Retina (tissue), 1 donor: ENCODE measurements at places on chromosomes 3 and 15.

DNA sequence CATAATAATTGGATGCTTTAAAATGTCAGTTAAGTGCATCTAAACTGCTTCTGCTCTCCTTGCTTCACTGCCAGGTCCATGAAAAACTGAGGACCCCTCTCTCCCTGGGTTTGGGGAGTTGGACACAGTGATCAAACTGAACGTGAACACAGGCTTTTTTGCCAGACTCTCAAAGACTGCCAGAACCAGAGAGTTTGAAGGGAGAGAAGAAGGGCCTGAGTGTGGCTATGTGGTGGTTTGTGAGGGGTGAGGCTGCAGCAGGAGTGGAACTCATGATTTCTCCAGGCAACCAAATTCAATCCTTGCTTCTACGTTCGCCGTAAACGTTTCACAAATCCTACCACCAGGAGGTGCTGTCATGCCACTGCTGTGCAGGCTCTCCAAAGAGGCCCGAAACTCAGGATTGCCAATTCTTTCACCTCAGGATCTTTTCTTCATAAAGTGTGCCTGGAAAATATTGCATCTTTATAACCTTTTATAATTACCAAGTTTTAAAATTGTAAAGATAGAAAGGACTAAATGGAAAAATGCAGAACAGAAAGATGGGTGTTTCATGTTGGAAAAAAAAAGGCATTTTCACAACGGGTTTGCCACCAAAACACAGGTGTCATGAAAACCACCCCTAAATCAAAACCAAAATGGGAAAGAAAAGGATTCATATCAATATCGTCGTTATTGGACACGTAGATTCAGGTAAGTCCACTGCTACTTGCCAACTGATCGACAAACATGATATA is 19.7 kb downstream of the TM4SF4 start:
- peak; percentile 50 for DNase-seq

- DNase-seq = no peak
These were observed 209.9 kb downstream of the OCA2 start for GRCh38 chr15:27889258-27889657.

DNA sequence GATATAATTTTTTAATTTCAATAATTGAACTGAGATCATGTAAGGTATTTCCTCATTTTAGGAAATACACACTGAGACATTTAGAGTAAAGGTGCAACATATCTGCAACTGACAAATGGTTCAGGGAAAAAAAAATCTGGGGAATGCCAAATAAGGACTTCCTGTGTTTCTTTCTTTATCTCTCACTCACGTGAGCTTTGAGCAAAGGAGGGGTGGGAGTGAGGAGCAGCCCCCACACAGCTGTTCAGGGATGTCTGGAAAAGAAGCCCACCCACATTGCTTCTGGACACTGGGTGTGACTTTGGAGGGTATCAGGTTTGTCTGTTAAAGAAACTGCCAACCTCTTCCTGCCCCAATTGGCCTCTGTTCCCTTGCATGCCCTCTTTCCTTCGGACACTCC is 5.6 kb upstream of the TP63 start:
- DNase-seq = no peak

DNA sequence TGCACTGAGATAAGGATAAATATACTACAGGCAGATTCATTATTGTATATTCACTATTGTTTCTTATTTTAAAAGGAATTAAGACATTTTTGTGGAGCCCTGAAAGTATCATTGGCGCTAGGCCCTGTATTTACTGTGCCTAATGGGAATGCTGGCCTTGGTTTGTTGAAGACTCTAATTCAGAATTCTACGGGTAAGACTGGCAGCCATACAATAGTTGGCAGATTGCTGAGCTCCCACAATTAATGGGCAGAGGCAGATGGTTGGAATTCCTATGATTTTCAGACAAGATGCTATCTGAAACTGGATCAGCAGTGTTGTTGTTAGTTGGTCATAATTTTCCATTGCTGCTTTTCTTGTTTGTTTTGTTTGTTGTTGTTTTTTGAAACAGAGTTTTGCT is 14.7 kb downstream of the PGBD4 start:
- no peak for DNase-seq

DNA sequence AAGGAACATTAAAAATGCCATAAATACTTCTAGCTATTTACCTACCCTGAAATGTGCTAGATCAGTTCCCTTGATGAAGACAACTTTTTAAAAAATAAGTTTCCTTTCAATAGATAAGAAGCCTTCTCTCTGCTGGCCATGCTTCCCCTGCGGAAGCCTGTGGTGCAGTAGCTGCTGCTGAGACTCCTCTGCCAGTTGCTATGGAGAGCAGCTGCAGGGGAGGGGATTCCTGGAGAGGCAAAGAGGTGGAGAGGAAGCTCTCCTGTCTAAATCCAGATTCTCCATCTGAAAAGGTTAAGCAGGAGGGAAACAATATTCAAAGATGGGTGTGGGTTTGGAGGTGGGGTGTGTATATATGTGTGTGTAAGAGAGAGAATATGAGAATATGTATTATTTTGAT is 69.8 kb upstream of the BFSP2 start:
- peak; percentile 18 for DNase-seq

DNA sequence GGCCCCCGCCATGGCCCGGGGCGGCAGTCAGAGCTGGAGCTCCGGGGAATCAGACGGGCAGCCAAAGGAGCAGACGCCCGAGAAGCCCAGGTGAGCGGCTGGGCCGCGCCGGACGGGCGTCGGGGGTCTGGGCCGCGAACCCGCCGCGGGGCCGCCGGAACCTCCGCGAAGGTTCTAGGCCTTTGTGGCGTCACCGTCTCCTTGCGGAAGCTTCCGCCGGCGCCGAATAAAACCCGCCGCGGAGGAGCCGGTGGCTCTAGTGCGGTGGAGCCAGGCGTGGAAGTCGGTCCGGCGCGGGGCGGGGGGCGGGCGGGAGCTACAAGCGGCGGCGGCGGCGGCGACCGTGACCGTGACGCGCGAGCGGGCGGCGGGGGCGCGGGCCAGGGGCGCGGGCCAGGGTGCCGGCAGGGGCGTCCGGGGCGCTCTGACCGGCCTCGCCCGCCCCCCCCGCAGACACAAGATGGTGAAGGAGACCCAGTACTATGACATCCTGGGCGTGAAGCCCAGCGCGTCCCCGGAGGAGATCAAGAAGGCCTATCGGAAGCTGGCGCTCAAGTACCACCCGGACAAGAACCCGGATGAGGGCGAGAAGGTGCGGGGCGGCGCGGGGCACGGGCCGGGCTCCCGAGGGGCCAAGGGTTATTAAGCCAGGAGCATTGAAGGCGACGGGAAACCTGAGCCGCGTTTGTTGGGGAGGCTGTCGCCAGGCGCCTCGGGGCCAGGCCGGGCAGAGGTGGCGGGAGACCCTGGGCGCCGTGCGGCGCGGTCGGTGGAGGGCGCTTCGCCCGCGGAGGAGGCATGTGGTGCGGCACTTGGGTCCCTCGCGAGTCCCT is at the start of gene DNAJA4:
TSS of gene DNAJA4 (plus strand) at position 259 of the 833 bp plus-strand sequence. CDS start at position 461, 202 bp downstream.
- DNase-seq = peak; percentile 85

- DNase-seq = peak; percentile 80
These were observed 1.6 kb downstream of the LINGO1 start for GRCh38 chr15:77630956-77631744.

DNA sequence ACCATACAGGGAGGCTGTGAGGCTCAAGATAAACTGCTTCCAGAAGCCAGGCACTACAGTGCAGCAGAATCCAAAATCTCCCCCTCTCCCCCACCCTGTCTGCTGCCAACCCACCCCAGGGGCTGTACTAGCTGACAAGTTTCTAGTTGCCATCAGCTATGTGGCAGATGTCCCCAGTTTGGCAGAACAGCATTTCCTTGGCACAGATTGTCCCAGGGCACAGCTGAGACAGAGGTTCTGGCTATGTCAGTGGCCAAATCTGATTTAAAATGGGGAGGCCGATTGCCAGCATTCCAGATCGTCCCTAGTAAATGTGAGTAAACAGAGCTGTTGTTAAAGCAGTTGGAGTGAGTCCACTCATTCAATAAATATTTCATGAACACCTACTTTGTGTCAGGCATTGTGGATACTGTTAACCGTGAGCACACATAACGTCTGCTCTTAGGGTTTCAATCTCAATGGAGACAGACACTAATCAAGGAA is 28.0 kb upstream of the CCDC174 start:
- DNase-seq = no peak

GRCh38 chr3:65703026-65703425 is 335.7 kb downstream of the MAGI1 start:
- peak; percentile 81 for DNase-seq

- no peak for DNase-seq
These were observed 2.1 kb downstream of the CD47 start for GRCh38 chr3:108088697-108089096.

- no peak for DNase-seq
These were observed 415.8 kb upstream of the GOLIM4 start for GRCh38 chr3:168511428-168512014.

GRCh38 chr15:61016087-61016486 is 213.0 kb downstream of the RORA start:
- DNase-seq = no peak

DNA sequence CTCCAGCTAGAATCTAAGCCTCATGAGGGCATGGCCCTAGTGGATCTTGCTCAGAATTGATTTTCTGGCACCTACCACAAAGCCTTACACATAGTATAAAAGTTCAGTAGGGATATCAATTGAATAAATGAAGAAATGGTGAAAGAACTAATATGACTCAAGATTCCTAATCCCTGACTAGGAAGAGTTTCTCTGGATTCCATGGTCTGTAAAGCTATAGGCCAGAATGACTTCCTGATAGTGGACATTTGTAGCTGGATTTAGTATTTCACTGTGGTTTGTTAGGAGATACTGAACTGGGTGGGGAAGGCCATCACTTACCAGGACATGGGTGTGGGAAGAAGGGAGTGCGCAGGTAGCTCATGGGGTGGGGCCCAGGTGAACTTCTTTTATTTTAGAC is 168.9 kb downstream of the RAP2B start:
- no peak for DNase-seq

GRCh38 chr15:35616498-35617271 is 70.7 kb upstream of the DPH6 start:
- DNase-seq = no peak

DNA sequence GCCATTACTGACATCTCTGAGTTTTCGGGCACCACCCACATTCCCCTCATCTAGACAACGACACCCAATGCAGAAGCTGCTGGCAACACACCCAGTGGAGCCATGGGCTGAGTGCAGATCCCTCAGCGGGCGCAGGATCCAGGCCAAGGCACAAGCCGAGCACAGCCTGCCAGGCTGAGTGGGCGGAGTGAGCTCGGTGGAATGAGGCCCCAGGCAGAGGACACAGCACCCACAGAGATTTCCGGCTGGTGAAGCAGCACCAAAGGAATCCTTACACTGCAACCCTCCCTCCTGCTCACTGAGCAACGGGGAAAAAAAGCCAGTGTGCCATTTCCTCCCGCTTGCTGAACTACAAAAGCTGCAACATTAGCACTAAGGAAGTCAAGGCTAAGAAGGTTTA is 34.3 kb downstream of the ZMAT3 start:
- no peak for DNase-seq

GRCh38 chr3:17765819-17766472 is 23.5 kb upstream of the TBC1D5 start:
- no peak for DNase-seq
